CD8-positive, alpha-beta memory T cell (primary cell): ENCODE measurements at places on chromosomes 2 and 18. TPM values are rescaled to one million over a fixed set of nuclear protein-coding genes. Genes with fewer than 3 reads are reported as not detected.

Gene ABCG5
- total RNA-seq = not detected

Gene ZDBF2
- total RNA-seq = 7.2 TPM

Gene UGT1A9
- not detected for total RNA-seq

DNA sequence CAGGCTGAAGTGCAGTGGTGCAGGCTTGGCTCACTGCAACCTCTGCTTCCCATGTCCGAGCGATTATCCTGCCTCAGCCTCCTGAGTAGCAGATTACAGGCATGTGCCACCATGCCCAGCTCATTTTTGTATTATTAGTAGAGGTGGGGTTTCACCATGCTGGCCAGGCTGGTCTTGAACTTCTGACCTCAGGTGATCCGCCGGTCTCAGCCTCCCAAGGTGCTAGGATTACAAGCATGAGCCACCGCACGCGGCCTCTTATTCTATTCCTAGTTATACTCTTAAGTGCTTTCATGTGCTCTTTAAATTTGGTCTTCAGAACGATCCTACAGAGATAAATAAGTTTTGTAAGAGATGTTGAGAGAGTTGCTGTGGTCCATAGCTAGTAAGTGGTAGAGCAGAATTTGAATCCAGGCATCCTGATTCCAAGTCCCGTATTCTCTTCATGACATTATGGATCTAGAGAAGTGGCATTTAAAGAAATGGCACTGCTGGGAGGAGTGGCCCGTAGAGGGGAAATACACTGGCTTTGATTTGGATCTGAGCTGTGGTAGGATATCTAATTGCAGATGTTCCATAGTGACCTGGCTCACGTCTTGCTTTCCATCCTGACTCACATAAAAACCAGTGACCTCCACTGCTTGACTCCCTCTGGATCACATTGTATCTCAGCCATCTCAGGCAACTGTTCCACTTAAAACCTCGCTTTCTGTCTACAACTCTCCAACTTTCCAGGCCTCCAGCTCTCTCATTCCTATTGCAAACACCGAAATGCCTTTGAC lies 22.8 kb upstream of the ME2 start:
- no peaks in the 10 kb centered on the region for H3K36me3 ChIP-seq
- no peaks in the 10 kb centered on the region for H3K27me3 ChIP-seq
- no peaks in the 10 kb centered on the region for H3K4me1 ChIP-seq
- DNase-seq = no peak

GRCh38 chr18:11981192-11981542 lies at the start of gene IMPA2:
Gene IMPA2, plus strand, starts transcription at chr18:11981507. Its CDS starts 163 bp downstream, at chr18:11981670.
- H3K4me3 ChIP-seq = peak within 1 kb of the TSS; percentile 64
- DNase-seq = no peak
- H3K27ac ChIP-seq = peak within 1 kb of the TSS; percentile 30
- H3K27me3 ChIP-seq = no peaks in the 10 kb centered on the region
- no peaks in the 10 kb centered on the region for H3K36me3 ChIP-seq

- no peaks in the 10 kb centered on the region for H3K27me3 ChIP-seq
- H3K36me3 ChIP-seq = no peaks in the 10 kb centered on the region
- peak overlapping the region; percentile 62 for H3K4me3 ChIP-seq
Measured at GRCh38 chr2:73112026-73112912, 479 bp downstream of the RAB11FIP5 start.

DNA sequence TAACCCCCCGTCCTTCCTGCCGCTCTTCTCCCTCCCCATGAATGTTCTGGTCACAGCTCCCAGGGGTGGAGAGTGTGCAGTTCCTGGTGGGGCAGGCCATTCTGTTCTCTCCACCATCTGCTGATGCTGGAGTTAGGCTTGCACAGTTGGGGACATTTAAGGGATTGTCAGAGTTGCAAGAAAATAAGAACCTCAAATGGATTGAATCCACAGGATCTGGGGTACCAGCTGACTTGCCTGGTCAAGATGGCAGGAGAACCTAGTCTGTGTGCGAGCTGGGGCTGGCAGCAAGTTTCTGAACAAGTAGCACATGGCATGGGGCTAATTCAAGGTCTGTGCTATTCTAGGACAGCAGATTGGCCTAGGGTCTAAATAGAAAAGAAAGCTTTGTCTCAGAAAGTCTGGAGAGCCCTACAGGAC lies 60.8 kb upstream of the TXNDC2 start:
- no peaks in the 10 kb centered on the region for H3K27me3 ChIP-seq
- no peaks in the 10 kb centered on the region for H3K4me1 ChIP-seq
- no peak overlapping the region for H3K4me3 ChIP-seq
- H3K36me3 ChIP-seq = no peaks in the 10 kb centered on the region

DNA sequence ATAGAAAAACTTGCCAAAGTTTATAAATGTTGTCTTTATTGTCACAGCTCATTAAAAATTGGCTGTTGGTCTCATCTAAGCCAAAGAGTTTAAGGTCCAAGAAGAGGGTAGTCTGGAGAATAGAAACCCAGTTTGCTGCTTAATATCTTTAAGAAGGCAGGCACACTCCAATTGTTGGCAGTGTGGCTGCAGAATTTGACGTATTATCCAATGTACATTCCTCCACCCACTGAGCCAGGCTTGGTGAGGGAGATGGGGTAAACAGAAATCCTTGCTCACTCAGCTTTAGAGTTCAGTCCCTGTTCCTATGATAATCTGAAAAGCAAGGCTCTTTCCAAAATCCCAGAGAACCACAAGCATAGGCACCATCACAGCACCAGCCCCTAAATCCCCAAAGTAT lies 10.7 kb upstream of the ADD2 start:
- DNase-seq = no peak
- H3K4me3 ChIP-seq = no peak overlapping the region

GRCh38 chr2:21043744-21044532 lies at the start of gene APOB:
Gene APOB, minus strand, starts transcription at chr2:21044073. Its CDS starts 128 bp downstream, at chr2:21043945.
- H3K4me3 ChIP-seq = no peak within 1 kb of the TSS
- no peaks in the 10 kb centered on the region for H3K36me3 ChIP-seq
- no peaks in the 10 kb centered on the region for H3K27me3 ChIP-seq
- H3K4me1 ChIP-seq = no peaks in the 10 kb centered on the region
- H3K27ac ChIP-seq = no peak within 1 kb of the TSS
- DNase-seq = no peak

- peak overlapping the region; percentile 6 for H3K4me3 ChIP-seq
- no peak for DNase-seq
- no peak overlapping the region for H3K27ac ChIP-seq
- H3K36me3 ChIP-seq = no peaks in the 10 kb centered on the region
Measured at GRCh38 chr2:7517088-7517487, 599.9 kb downstream of the RNF144A start.

DNA sequence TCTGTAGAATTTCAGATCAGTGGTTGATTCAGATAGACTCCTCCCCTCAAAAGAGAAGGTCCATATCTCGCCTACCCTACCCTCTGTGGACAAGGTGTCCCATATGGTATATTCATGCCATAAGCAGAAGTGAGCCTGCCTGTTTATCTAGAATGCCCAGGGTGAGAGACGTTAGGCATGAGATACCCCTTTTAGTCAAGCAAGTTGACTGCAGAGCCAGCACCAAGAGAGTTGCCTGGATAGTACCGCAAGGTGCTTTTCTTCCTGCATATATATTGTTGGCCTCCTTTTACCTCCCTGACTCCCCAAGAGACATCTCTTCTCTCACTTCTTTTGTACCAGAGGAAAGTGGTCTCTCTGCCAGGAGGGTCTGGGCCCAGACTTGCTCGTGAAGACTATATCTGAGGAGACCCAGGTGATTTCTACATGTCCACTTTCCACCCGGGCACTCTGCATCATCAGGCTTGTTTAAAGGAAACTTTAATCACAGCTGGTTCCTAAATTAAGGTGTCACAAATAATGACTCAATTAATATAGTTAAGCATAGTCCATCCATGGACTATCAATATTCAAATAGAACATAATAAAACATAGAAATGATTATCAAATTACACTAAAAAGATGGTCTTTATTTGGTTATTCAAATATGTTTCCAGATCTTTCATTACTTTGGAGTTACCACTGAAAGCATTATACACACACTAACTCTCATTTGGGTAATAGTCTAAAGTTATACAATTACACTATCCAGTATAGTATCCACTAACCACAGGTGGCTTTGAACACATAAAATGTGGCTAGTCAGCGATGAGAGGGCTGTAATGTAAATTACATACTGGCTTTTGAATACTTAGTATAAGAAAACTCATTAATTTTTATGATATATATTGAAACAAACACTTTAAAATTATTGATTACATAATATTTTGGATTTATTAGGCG lies 4.1 kb downstream of the ITGA4 start:
- no peaks in the 10 kb centered on the region for H3K27me3 ChIP-seq
- no peaks in the 10 kb centered on the region for H3K36me3 ChIP-seq
- DNase-seq = no peak
- peak overlapping the region; percentile 5 for H3K27ac ChIP-seq
- peaks cover 42% of the 10 kb centered on the region for H3K4me1 ChIP-seq
